ENCODE measurements at places on chromosomes 13 and 19.

DNA sequence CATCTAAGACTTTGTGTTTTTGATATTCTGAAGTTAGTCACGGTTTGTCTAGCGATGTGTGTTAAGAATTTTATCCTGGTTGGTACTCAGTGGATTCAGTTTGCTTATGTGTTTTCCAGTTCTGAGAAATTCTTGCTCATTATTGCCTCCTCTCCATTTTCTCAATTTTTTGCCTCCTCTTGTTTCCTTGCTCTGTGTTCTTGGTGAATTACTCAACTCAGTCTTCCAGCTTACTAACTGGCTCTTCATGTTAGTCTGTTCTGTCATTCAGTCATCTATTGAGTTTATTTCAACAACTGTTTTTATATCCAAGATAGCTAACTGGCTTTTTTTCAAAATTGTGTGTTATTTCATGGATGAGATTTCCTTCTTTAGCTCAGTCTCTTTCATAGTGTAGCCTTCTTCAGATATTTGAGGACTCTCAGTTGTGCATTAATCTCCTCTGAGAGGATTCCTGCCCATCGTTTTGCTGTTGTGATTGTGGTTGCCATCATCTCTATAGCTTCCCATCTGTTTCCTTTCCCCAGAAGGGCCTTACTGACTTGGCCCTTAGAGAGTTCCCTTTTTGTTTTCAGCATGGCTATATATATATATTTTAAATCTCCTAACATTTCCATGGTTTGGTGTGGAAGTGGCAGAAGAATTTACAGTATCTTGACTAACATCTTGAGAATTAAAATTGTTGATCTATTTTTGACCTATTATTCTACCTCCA, 6.2 kb downstream of the SETDB2 start:
- no peak for DNase-seq

GRCh38 chr19:18023622-18024251, 15.8 kb downstream of the ARRDC2 start:
- DNase-seq, result no peak

DNA sequence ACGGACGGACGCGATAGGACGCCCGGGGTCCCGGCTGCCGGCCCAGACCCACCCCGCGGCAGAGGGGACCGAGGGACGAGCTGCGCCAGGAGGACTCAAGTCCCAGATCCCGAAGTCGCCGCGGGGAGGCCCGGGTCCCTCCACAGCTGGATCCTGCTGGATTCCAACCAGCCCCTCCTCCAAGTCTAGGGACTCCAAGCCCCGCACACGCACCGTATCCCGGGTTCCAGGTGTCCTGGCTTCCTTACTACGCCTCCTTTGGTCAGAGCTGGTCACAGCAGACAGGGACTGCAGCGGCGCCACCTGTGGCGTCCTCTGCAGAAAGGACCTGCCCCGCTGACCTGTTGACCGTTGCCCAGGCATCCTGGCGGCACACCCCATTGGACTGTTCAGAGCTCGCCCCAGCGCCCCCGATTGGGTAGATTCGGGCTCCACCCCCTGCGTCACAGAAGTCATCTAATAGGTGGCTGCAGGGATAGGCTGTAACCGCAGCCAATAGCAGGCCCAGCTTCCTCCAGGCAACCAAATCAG, 29.0 kb upstream of the ZNF709 start:
- DNase-seq, result no peak

DNA sequence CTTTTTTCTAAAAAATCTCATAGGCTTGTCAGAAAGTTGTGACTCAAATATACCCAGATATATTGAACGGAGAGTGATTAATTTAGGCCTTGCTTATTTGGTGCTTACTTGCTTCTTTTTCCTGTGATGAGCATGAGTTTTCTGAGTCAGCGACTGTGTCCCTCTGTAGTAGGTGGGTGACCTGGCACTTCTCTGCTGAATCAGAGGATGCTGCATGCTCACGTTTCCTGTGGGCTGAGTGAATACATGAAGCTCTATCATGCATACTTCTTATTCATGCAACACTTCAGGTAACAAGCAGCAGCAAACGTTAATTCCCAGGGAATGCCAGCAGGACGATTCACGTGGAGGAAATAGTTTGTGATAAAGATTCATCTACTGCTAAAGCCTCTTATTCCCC, 245.0 kb downstream of the KLF5 start:
- no peak for DNase-seq

DNA sequence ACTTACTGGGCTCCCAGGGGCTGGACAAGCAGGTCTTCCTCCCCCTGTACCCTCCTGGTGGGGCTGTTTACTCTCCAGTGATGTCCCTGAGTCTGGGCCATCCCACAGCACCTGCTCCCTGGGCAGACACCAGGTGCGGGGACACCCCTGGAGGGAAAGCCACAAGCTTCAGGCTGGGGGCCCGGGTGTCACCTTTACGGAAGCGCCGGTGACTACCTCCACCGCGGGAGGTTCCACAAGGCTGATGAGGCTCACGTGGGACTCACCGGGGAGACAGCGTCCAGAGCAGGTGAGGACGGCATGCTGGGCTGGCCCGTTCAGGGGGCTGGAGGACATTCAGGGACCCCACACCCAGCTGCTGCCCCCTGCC, 24.9 kb downstream of the NFILZ start:
- no peak for DNase-seq

DNA sequence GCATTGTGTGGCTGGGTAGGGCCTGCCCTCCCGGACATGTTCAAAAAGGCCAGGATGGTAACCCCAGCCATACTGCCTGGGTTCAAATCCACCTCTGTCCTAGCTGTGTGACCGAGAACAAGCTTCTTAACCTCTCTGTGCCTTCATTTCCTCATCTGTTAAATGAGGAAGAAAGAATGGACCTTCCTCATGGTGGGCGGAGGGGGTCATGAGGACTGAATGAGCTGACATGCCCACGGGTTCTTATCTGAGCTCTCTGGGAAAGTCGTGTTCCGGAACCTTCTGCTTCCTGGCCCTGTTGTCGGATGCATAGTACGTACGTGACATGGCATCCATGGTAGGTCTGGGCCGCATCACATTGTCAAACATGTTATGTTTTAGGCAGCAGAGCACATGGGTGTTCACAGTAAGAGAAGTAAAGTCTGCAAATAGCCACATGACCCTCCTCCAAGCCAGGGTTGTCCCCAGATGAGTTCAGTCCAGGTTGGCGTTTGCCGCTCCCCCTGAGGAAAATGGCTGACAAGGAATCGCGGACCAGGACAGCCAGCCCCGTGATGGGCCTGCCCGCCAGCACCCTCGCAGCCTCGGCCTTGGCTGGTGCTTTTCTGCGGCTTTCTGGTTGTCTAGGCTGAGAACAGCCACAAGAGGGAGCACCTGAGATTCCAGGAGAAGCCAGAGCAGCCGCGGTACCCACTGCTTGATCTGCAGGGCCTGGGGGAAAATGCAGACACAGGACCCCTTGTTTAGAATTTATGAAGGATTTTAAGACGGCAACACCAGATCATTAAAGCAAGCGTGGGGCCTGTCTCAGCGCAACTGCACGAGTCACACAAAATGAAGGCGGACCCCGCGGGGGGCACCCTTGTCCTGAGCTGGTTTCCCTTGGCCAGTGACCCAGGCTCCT, 2.4 kb upstream of the NTN5 start:
- DNase-seq, result peak; percentile 75

- DNase-seq, result no peak
Observed at GRCh38 chr13:46182491-46182877, 507 bp upstream of the LCP1 start.

DNA sequence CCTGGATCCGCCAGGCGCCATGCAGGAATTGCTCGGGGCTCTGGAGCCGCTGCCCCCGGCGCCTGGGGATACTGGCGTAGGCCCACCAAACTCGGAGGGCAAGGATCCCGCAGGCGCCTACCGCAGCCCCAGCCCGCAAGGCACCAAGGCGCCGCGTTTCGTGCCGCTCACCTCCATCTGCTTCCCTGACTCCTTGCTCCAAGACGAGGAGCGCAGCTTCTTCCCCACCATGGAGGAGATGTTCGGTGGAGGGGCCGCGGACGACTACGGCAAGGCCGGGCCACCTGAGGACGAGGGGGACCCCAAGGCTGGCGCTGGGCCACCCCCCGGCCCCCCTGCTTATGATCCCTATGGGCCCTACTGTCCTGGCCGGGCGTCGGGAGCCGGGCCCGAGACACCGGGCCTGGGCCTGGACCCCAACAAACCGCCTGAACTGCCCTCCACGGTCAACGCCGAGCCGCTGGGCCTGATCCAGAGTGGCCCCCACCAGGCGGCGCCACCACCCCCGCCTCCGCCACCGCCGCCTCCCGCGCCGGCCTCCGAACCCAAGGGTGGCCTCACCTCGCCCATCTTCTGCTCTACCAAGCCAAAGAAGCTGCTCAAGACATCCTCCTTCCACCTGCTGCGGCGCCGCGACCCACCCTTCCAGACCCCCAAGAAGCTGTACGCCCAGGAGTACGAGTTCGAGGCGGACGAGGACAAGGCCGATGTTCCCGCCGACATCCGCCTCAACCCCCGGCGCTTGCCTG, 6.1 kb downstream of the PRR12 start:
- DNase-seq, result no peak

DNA sequence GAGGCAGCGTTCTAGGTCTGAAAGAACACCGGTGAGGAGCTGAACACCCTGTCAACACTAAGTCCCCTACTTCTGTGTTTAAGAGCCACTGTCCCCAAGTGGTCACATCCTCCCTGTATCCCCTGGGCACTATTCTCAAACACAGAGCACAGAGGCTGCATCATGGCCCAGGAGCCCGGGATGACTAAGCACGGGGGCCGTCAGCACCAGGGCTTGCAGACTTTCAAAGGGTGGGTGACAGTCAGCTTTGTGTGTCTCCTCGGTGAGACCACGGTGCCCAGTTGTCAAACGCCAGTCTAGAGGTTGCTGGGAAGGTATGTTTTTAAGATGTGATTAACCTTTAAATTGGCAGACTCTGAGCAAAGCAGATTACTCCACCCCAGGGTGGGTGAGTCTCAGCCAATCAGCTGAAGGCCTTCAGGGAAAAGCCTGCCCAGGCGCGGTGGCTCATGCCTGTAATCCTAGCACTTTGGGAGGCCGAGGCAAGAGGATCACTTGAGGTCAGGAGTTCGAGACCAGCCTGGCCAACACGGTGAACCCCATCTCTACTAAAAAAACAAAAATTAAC, 8.0 kb downstream of the MAP2K2 start:
- no peak for DNase-seq

- DNase-seq, result no peak
Observed at GRCh38 chr19:42400404-42400803, 10.3 kb upstream of the CNFN start.

GRCh38 chr13:19023115-19023514, 158.5 kb downstream of the TUBA3C start:
- no peak for DNase-seq

DNA sequence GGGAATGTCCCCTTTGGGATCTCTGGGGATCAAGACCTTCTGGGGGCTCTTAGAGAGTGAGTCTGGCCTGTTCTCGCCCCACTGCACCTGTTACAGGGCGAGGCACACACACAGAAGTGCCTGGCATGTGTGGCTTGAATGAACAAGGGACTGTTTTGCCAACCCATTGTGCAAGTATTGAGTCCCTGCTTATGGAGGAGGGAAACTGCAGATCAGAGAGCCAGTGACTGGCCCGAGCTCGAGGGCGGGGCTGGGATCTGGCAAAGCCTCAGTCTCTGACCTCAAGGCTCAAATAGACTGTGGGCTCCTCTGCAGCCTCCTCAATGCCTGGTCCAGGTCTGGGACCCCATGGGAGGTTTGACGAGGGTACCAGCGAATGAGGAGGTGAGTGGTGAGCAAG, 5.5 kb downstream of the RAVER1 start:
- DNase-seq, result peak; percentile 12

DNA sequence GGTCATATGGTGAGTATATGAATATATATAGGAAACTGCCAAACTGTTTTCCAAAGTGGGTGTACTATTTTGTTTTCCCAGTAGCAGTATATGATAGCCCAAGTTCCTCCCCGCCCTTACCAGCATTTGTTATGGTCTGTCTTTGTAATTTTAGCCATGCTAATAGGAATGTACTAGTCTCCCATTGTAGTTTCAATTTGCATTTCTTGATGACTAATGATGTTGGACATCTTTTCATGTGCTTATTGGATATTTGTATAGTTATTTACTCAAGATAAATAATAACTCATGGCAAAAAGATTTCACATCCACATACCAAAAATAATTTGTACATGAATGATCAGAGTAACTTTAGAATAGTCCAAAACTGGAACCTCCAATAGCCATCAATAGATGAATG, 75.3 kb upstream of the SERP2 start:
- no peak for DNase-seq

DNA sequence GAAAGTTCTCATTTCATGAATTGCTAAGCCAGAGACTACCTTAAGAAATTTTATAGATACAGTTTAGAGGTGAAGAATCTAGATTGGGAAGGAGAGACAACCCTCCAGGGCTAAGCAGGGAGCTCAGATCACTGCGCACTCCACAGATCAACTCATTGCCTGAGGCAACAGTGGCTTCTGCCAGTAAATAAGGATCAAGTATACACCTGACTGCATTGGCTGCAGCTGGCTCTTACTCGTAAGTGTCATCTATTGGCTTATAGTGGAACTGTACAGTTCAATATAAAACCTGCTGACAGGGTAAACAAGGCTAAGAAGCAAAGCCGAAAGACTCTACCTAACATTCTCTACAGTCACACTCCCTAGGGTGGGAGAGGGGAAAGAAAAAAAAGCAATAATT, 18.0 kb upstream of the C1QTNF9B start:
- DNase-seq, result no peak

DNA sequence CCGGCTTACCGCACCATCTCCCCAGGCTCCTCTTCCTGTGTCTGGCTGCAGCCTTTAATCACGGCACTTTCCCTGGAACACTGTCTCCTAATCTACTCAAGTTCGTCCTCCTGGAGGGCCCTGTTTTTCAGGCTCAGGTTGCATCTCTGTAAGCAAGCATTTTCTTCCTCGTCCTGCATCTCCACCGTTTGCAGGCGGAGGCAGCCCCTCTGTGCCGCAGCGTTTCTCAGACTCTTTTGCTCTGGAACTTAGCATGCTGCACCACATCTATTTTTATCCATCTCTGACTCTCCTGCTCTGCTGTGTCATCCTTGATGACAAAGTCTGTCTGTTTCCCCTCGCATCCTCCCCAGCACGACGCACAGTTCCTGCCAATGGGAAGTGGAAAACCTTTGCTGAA, 117.5 kb downstream of the ATP8A2 start:
- no peak for DNase-seq

GRCh38 chr13:107681600-107681999, 533.7 kb downstream of the LIG4 start:
- no peak for DNase-seq

DNA sequence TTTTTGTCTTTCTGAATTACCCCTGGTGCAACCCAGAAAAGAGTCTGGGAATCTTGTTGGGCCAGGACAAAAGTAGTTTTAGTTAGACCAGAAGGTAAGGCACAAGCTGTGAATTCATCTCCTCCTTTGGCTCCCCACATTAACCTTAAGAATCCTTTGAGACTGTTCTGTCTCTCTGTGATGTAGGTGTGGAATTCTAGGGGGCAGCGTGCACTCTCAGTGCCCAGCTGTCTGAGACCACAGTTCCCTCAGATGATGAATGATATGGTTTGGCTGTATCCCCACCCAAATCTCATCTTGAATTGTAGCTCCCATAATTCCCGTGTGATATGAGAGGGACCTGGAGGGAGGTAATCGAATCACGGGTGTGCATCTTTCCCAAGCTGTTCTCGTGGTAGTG, 43.9 kb downstream of the ZNF506 start:
- DNase-seq, result no peak
